HCEC 1CT (cell line): ENCODE measurements at places on chromosomes 12 and 14.

DNA sequence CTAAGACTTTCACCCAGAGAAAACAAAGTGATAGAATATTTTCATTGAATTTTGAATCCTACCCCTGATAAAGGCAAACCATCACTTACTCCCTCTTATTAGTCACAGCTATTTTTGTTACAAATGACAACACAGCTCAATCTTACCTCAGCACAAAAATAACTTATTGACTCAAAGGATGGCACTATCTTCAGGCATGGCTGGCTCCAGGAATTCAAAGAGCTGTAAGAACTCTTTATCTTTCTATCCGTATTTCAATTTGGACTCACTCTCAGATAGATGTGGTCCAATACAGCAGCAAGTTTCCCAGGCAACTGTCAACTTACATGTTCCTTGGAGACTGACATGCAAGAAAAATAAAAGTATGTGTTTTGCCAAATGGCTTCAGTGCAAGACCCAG lies 709.4 kb upstream of the MDGA2 start:
- no peak for DNase-seq

DNA sequence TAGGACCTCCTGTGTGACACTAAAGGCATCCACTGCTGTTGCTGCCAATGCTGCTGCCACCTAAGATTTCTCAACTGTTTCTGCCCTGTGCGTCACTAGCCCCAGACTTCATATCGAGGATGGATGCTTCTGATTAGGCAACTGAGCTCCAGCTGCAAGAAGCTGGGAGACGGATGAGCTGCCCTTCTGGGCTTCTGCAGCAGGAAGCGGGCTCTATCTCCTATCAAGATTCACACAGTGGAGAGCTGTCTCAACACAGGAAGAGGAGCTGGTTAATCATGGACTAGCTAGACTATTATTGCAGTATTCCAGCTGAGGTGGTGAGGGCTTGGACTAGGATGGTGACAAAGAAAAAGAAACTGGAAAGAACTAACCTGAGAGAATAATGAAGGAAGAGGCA lies 59.2 kb upstream of the PELI2 start:
- no peak for DNase-seq

GRCh38 chr12:113231235-113232088 lies 10.2 kb downstream of the TPCN1 start:
- DNase-seq = peak; percentile 75

DNA sequence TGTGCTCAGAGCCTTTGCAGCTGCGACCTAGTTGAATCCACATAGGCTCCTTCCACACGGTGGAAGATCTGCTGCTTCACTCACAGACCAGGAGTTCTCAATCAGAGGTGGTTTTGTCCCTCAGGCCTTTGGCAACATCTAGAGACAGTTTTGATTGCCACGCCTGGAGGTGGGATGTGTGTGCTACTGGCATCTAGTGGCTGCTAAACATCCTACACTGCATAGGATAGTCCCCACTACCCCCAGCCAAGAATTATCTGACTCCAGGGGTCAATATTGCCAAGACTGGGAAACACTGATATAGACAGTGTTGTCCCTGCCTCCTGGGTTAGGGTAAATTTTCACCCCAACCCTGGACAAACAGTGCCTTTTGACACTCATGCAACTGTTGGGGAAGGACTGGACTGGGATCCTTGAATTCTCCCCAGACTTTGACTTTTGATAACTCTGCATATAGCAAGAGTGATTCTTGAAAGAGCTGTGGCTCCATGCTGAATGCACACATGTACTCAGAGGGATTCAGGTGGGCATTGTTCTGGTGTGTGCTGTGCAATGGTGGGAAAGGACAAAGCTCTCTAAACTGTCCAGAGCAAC lies 39.8 kb downstream of the BAZ2A start:
- DNase-seq = peak; percentile 17

GRCh38 chr12:115949675-115950074 lies 327.8 kb downstream of the MED13L start:
- DNase-seq = no peak
